Stimulated activated CD4-positive, alpha-beta T cell treated with anti-CD3 and anti-CD28 coated beads, Interleukin-15, amount 100 ng/mL, for 48 hours (primary cell): ENCODE measurements at places on chromosomes 4 and X.

DNA sequence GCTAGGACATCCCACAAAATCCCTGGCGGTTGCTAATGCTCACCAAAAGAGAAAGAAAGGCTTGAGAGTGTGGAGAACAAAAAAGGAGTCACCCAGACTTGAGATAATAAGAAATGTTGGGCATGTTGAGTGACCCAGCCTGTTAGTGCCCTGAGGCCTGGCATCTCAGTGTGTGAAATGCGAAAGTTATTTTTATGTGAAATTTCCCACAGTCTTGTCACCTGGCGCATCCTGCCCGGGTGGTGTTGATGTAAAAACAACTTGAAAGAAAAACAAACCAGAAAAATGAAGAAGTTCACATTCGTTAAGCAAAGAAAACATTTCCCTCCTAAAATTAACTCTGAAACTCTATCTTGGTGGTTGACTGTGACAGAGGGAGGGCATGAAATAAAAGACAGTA is 495.2 kb downstream of the MID1IP1 start:
- DNase-seq = no peak

- no peak for DNase-seq
Measured at GRCh38 chrX:10755439-10756334, 135.3 kb upstream of the MID1 start.

- DNase-seq = no peak
Measured at GRCh38 chr4:139886798-139887197, 221.2 kb downstream of the MGST2 start.

DNA sequence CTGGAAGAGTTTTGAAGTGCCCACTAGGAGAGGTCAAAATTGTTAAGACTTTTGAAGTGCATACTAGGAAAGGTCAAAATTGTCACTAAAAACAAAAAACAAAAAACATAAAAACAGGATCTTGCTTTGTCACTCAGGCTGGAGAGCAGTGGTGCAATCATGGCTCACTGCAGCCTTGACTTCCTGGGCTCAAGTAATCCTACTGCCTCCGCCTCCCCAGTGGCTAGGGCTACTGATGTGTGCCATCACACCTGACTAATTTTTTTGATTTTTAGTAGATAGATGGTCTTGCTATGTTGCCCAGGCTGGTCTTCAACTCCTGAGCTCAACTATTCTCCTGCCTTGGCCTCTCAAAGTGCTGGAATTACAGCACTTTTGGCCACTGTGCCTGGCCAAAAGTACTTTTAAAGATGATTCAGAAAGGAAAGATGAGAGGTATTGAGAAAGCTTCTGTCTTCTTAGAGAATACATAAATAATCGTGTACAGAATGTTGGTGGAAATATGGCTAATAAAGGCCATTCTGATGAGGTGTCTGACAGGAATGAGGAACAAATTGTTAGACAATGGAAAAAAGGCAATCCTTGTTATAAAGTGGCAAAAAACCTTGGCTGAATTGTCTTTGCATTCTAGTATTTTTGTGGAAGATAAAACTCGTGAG is 43.3 kb upstream of the STX18 start:
- DNase-seq = no peak

DNA sequence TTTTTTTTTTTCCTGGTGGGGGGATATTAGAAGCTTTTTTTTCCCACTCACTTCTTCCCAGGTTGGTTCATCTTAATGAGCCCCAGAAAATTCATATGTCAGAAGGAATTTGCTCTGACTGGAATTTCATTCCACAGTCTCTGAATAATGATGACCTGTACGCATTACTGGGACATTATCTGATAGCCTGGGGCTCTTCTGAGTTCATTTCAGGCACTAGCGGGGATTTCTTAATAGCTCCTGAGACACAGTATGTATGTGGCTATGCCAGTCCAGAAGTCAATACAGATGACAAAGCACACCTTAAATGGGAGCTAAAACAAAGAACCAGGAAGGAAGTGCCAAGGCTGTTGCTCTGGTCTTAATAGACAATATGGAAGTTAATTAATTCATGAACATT is 295.2 kb upstream of the IGFBP7 start:
- DNase-seq = no peak

GRCh38 chr4:139584784-139585183 is 28.8 kb upstream of the SETD7 start:
- no peak for DNase-seq

- DNase-seq = no peak
Measured at GRCh38 chr4:68476191-68476590, 28.9 kb downstream of the TMPRSS11E start.

GRCh38 chr4:183445097-183445428 is 627 bp downstream of the CDKN2AIP start:
- DNase-seq = no peak

DNA sequence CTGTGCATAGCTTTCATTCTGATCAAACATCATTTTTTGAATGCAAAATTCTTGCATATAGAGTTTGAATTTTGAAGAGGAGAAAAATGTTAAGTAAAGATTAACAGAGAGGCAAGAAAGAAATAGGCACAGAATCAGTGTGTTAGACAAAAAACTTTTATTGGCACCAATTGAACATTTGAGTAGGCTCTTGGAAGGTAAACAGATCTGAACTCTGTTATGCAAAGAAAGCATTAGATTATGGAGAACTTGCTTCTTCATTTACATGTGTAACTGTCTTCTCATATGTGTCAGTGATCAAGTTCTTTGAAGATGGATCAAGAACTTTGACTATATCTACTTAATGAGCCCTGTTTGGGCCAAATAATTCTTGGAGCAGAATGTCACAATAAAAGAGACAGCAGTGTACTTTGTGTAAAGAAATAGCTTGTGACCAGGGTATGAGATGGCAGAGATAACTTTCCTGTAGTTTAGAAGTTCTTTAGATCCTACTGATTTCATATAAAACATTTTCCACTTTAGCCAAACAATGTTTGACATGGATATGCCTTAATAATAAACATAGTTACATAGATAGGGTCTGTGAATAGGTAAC is 61.3 kb downstream of the LIMCH1 start:
- DNase-seq = no peak

DNA sequence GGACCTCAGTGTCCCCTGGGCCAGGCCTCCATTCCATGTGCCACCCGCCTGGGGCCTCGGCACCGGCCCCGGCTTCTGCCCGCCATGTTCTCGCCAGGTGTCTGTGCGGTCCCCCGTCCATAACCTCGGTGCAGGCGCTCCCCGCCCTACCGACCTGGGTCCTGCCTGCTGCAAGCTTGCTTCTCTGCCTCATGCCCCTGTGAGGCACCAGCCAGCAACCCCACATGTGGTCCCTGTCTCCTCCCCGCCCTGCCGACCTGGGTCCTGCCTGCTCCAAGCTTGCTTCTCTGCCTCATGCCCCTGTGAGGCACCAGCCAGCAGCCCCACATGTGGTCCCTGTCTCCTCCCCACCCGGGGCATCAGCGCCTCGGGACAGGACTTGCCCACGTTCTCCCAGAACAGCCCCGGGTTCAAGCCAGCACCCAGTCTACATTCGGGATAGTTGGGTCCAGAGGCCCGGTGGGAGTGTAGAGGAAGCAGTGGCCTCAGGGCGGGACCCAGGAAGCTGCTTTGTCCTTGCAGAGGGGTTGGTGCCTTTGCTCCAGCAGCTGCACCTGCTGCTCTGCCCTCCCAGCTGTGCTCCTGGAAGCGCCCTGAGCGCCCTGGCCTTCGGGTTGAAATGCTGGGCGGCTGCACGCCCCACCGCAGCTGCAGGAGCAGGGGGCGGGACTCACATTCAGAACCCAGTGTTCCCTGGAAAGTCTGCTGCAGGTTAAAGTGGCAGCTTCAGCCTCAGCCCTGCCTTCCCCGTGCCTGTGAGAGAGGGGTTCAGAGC is 20.1 kb upstream of the UVSSA start:
- no peak for DNase-seq

DNA sequence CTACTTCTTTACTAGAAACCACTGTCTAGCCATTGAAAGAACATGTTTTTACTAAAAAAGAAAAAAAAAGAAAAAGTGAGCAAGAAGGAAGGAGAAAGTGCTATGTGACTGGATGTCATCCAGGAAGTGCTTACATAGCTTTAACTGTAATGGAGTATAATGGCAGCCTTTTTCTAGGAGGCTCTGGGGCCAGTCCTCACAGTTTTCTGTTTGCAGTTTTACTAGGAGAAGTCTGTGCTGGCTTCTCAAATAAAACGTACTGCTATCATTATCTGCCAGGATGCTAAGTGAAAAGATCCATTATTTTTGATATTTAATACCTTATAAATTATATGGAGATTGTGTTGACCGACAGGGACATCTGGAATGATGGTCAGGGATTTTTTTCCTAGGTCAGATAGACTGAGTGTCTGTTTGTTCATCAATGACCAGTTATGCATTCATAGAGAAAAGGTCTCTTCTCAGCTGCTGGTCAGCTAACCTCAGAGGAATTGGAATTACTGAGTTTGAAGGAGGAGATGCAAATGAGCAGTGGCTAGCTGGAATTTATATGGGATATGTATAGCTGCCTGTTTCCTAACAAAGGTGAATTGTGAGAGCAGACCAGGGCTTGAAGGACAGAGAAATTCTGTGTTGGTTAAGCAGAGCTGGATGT is 21.7 kb downstream of the LPAR4 start:
- no peak for DNase-seq

GRCh38 chrX:153875391-153876111 is 10.4 kb downstream of the L1CAM start:
- DNase-seq = peak; percentile 13

GRCh38 chr4:126599746-126600145 is 1033.0 kb upstream of the INTU start:
- no peak for DNase-seq

DNA sequence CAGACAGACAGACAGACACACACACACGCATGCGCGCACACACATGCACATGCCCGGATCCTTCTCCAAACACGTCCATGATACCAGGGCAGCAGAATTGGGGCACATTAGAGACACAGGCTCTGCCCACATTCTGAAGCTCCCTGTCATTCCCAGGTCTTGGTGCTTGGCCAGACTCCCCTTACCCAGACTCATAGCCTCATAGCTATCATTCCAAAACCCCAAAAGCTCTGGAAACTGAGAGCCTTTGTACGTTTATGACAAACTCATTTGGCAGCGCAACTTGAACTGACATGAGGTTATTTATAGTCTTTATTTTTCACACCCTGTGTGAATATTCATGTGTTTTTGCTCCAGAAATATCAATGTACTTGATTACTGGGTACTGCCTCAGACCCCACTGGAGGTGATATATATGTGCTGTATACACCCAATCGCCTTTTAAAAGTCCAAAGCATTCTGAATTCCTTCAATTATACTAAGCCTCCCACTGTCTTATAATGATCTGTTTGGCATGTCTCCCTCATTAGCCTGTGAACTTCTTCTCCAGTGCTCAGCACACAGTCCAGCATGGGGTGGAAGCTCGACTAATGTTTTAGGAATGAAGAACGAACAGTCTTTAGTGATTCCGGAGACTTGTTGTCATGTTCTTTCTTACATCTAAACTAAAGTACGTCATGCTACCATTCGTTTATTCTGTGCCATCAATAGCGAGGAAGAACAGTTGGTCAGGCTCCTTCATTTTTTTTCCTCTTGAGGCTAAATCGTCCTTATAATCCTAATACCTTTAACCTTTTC is 45.0 kb downstream of the RTL9 start:
- DNase-seq = no peak

DNA sequence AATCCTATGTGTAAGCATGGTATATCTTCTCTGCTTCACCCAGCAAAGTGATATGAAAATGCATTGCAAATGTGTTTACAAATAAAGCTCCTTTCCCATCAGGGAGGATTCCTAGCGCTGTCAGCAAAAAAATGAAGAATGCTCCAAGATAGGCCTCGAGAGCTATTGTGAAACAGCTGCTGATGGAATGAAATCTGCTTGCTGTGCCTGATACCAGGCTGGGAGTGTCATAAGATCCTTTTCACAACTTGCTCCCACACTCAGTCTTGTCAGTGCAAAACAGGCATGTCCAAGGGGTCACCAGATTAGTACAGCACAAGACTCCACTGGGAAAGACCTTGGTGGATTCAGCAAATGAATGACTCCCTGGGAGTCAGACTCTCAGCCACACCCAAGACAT is 34.1 kb downstream of the HNRNPH2 start:
- no peak for DNase-seq

DNA sequence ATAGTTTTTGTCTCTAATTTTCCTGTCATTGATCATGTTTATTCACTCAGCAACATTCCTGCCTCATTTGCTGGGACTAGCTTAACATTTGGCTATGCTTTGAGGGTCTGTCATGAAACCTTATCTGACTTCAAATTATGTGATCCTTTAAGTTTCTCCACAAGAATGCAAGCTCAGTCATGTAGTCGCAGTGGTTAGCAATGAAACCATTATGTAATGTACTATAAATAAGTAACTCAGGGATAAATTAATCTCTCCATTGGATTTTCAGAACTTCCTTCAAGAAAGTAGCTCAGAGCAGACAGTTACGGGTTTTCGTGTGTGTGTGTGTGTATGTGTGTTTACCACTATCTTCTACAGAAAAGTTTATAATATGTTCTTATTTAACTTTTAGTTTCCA is 993.6 kb downstream of the ADGRL3 start:
- no peak for DNase-seq

GRCh38 chr4:54276641-54277430 is 47.7 kb downstream of the PDGFRA start:
- no peak for DNase-seq

GRCh38 chr4:112585977-112586736 is 50.6 kb downstream of the ZGRF1 start:
- no peak for DNase-seq

DNA sequence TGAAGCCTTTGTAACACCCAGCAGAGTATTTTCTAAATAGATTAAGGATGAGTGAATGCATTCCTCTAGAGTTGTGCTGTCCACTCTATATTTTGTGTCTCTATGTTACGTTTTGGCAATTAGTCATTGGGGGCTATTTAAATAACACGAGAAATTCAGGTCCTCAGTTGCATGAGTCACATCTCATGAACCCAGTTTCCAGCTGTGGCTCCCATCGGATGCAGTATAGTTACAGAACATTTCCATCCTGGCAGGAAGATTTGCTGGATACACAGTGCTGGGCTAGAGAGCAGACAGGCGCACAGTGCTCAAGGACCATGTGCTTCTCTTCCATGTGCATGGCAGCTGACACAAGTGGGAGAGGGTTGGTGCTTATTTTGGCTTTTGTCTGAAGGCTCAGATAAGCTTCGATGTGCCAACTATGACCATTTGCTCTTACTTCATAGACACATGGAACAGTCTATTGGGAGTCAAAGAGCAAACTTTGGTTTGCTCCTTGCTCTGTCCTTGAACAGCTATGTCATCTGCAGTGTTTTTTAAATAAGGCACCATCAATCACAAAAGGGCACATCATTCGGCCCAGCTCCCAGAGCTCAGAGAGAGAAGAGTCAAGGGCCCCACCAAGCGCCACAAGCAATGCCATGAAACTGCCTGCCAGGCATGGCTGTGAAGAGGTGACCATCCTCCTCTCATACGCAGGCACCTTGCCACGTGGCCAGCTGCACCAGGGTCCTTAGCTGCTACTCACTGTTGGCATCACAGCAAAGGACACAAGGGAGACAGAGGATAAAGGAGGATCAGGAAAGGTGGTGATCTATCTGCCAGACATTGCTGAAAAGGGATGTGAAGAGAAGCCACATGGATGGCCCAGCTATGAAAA is 8.1 kb upstream of the STS start:
- DNase-seq = no peak

GRCh38 chr4:39452860-39453587 is 5.7 kb downstream of the RPL9 start:
- no peak for DNase-seq
